ENCODE measurements at places on chromosomes 1 and 21.
A peak's percentile ranks its signal among the peaks of the same experiment; 100 is the strongest.

- peak; percentile 5 for DNase-seq
Observed at GRCh38 chr1:213374369-213374768, 323.3 kb downstream of the RPS6KC1 start.

GRCh38 chr1:46549697-46550681 lies 1.5 kb downstream of the KNCN start:
- DNase-seq: no peak

GRCh38 chr1:230263568-230264195 lies 162.4 kb downstream of the PGBD5 start:
- DNase-seq: no peak

DNA sequence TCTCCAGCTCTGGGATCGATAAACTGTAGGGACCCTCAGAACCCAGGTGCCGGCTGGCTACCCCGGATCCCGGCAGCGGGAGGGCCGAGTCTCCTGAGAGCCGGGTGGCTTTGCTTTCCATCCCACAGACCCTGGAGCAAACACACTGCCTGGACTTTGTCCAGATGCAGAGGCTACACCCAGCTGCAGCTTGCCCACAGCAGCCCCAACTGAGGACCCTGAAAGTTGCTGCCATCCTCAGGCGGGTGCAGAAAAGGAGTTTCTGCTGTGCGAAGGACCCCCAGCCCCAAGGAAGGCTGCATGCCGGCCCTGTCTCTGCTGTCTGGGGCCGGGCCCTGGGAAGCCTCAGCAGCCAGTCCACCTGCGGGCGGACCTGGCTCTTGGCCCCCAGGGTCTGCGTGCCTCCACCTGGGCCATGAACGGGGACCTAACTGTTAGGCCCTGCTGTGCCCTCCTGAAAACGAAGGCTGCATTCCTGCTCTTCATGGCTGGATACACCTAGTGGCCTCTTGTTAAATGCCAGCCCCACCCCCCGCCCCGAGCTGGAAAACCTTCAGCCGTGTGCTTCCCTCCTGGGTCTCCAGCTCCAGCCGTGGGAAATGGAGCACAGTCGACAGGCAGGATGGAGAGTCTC lies 97.5 kb upstream of the ARHGEF16 start:
- DNase-seq: no peak

GRCh38 chr1:239315631-239316217 lies 70.6 kb upstream of the CHRM3 start:
- no peak for DNase-seq

DNA sequence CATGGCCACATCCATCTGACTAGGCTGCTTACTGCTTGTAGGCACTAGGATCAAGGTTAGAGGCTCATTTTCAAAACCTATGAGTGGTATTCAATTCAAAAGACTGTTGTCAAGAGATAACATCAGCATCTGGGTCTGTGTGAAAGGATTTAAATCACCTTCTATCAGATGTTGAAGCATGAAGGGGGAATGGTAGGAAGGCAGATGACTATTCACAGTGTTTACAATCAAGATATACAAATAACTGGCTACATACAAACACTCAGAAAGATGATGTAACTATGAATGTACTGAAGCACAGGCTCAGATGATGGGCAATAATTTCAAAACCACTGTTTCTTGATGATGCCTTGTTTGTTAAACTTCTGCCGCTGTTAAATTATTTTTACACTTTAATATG lies 249.2 kb downstream of the SLC45A1 start:
- DNase-seq: no peak

DNA sequence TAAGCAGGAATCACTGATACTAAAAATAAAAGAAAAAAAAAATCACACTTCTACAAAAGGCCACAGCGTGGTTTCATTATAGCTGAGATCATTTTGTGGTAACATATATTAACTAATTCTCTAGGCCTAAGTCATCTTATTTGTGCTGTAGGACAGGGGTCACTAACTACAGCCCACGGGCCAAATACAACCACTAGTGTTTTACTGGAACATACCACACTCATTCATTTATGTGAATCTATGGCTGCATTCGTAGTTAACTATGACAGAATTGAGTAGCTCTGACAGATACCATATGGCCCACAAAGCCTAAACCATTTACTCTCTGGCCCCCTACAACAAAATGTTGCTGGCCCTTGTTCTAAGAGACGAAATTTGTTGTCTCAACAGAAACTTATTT lies 224.4 kb downstream of the VAV3 start:
- DNase-seq: no peak

DNA sequence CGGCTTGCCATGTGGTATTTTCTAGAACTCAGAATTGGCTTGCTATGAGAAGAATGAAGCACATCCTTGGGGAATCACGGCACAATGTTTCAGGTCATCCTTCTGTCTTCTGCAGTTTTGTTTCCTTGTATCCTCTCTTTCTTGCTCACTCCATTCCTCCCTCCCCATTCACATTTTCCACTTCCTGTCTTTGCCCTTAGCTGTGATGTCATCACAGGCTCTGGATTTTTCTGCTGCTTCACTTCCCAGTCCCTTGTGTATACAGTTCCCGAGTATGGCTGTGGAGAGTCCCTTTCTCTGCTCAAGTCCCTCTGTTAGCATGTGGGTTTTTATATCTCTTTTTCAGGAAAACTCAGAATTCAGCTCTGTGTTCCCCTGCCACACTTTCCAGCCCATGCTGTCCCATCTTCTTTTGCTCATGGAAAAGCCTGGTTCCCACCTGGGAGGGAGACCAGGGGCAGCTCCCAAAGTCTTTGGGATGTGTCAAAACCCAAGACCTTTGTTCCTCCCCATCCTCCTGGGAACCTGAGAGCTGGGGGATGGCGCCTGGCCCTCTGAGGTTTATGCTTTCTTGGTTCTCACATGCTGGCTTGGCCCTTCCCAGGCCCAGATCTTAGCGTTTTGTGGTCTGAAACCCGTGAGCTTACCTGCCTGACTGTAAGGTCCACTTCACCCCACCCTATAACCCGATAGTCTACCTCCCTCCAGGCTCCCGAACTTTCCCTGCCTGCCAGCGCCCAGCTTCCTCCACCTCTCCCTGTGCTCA lies 4.8 kb upstream of the RGS16 start:
- no peak for DNase-seq

DNA sequence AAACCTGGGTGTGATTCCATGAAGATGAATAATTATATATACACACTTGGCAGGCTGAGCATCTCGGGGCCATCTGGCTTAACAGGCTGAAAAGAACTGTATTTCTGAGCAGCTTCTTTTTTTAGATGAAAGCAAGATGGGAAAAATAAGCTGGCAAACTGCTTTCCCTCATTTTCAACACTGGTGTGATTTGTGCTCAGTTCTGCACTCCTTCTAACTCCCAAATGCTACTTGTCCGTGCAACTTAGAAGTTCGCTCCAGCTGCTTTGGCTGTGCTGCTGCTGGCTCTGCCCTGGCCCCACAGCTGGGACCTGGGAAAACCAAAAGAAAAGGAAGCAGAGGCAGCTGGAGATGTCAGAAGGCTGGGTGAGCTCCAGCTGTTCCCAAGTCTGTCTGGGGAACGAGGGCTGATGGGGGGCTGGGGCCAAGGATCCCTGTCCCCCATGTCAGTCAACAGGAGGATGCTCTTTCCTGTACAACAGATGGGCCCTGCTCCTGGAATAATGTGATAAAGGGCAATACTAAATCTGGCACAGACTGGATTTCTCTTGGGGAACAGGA lies 44.9 kb downstream of the PAFAH2 start:
- DNase-seq: no peak

- DNase-seq: no peak
Observed at GRCh38 chr1:17130138-17130635, 10.9 kb upstream of the PADI2 start.

GRCh38 chr1:93239863-93240262 lies 59.3 kb downstream of the CCDC18 start:
- DNase-seq: no peak

DNA sequence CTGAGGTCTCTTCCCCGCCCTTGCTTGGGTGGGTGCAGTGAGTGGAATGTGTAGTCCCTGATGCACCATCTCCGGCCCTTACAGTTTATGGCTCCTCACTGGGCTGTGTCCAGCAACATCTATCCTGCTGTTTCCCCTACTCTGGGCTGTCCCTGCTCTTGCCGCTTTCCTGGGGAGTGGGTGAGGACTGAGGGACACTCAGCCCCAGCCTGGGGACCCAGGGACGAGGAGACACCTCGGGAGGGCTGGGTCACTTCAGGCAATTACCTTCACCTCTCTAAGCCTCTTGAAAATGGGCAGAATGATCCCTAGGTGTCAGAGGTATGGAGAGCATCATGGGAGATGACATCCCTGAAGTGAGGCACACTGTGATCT lies 13.6 kb upstream of the LRP8 start:
- no peak for DNase-seq

DNA sequence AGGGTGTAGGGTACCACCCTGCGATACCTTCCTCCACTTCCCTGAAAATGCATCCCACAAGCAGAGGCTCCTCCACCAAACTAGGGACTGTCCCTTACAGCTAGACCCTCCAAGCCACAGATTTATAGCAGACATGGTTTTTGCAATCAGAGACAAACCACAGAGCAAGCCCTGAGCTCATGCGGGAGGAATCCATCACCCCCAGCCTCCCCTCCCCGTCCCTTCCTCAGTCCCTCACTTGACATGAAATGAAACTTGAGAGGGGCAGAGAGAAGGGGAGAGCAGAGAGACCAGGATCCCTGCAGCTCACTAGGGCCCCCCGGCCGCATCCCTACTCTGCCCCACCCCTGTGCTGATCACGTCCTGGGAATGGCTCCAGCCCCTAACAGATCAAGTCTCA lies 94.9 kb downstream of the MRPL37 start:
- no peak for DNase-seq

DNA sequence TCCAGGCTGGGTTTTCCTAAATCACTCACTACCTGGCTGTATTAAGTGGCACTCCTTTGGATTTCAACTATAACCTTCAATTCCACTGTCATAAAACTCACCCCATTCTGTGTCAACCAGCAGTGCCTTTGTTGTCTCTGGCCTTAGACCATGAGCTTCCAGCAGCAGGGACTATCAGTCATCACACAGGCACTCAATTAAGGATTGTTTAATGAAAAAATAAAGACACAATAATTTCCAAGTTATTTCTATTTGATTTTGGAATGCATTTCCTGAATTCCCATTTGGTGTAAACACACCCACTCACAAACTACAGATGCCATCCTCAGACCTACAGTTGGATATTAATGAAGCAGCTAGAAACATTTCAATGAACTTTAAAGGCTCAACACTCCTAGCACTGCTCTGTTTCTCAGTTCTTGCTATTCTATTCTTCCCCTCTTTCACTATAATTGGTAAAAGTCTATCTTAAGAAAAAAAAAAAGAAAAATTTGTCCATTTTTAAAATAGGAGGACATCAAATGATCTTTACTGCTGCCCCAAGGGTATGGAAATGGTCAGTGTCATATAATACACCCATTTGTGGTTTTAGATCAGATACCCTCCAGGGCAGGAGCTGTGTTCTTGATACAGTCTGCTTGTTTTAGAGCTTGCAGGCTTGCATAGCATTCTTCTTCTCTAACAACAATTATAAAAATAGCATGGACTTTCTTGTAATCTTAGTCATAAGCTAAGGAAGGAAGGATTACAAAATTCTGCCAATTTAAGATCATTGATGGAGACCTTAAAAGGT lies 156.4 kb downstream of the PTGER3 start:
- DNase-seq: no peak

DNA sequence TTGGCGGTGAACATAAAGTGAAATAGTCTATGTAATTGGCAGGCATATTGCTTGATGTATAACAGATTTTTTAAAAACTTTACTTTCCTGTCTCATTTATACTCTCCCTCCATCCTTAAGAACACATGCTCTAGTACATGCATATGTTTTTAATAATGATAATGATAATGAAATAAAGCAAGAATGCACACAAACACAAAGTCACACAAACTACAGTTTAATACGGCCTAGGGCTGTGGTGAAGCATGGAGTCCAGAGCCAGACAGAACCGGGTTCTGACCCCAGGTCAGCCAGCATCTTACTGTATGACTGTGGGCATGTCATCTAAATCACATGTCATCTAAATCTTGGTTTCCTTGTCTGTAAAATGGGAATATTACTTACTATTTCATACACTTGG lies 324.9 kb upstream of the NFIA start:
- DNase-seq: no peak

DNA sequence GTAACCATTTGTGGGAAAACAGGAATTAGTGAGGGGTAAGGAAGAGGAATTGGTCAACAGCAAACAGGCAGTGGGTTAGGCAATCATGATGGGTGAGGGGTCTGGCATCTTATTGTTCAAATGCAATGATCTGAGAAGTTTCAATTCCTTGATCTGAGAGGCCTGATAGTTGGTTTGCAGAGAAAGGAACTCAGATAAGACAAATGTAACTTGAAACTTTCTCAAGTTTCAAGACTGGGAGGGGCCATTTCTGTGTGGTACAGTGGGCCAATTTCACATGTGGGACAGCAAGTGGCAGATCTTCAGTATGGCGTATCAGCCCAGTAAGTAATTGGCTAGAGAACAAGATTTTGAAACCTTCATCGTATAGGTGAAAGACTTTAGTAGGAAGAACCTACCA lies 102.5 kb downstream of the XPR1 start:
- no peak for DNase-seq

GRCh38 chr1:94591823-94592570 lies 50.4 kb upstream of the F3 start:
- DNase-seq: no peak

DNA sequence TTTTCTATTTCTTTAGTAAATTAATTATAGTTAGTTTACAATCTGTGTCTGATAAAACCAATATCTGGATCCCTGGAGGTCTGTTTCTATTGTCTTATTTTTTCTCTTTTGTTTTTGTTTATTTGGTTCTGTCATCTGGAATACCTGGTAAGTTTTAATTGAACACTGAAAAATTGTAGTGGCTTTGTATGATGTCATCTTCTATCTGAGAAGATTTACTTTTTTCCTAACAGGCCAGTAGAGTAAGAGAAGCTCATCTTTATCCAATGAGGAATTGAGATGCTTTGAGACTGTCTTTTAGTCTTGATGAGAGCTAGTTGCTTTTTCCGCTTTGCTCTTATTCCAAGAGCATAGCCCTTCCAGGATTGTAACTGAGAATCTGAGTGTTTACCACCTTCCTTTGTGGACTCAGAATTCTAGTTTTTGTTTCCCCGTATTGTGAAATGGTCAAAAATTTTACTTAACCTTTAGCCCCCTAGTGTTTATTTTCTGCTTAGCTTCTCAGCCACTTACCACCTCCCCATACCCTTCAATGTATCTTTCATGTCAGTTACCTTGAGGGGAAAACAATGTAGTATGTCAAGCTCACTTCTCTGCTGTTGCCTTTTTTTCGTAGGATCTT lies 25.0 kb downstream of the PTGFRN start:
- DNase-seq: no peak

DNA sequence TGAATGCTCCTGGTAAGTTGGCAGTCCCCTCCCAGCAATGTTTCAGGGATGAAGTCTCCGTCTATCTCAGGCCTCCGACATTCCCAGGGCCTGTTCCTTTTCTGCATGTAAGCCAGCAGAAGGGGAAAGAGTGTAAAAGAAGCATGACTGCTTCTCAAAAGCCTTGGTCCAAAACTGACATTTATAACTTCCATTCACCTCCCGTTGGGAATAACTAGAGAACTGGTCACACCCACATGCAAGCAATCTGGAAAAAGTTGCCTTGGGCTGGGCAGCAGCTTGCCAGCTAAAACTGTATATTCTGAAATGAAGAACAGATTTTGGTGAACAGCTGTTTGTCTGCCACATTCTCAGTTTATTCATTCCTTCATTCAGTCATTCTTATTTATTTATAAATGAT lies 24.2 kb upstream of the NPL start:
- DNase-seq: no peak

Data from activated T-helper 1 cell treated with anti-CD3 and anti-CD28 coated beads, Interleukin-2, amount 50 U/mL, for 16 hours (primary cell).